ENCODE measurements at places on chromosomes 7 and 10. TPM values are rescaled to one million over a fixed set of nuclear protein-coding genes. Genes with fewer than 3 reads are reported as not detected.
A peak's percentile ranks its signal among the peaks of the same experiment; 100 is the strongest.

DNA sequence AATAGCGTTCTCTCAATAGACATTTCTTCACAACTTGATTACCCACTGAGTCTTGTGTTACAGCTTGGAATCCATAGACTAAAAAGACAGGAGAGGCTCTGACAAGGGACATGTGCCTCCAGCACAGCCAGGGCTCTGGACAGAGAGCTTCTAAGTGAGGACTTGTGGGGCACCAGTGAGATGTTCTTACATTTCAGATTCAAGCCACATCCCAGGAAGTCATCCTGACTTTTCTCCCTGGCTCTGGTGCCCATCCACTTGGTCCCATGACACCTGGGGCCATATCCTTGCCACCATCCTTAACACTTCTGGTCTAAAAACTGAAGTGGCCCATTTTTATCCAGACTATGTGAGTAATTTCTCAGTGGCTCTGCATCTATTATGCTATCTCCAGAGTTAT is 440.1 kb downstream of the TCERG1L start:
- DNase-seq: no peak

DNA sequence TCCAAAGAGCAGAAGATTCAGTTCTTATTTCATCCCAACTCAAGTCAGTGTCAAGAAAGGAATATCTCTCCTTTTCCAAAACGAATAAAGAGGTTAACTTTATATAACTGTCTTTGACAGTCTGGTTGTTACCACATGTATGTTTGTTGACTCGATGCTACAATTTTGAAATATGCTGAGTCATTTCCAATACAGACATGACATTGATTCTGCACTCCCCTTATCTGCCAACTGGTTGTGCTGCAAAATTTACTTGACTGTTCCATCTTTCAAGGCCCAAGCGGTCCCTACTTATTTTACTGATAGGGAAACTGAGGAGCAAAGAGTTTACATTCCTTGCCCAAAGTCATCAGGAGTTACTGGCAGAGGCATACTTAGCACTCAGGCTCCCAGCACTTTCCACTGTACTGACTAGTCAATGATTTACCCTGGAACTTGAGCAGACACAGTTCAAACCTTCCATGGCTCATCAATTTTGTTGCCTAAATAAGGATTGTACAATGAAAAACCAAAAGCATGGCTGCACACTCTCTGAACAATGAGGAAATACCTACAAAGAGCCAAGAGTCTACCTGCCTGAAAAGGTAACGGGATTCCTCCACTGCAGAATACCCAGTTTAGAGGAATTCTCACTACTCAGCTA is 52.8 kb downstream of the ABLIM1 start:
- no peak for DNase-seq

- no peak for DNase-seq
Observed at GRCh38 chr10:110655320-110655719, 11.2 kb downstream of the RBM20 start.

GRCh38 chr7:13986208-13986607 is 3.3 kb downstream of the ETV1 start:
- DNase-seq: no peak

GRCh38 chr10:58796242-58796641 is 283.6 kb downstream of the BICC1 start:
- DNase-seq: no peak

- no peak for DNase-seq
Observed at GRCh38 chr10:12973149-12973718, 28.3 kb downstream of the CCDC3 start.

DNA sequence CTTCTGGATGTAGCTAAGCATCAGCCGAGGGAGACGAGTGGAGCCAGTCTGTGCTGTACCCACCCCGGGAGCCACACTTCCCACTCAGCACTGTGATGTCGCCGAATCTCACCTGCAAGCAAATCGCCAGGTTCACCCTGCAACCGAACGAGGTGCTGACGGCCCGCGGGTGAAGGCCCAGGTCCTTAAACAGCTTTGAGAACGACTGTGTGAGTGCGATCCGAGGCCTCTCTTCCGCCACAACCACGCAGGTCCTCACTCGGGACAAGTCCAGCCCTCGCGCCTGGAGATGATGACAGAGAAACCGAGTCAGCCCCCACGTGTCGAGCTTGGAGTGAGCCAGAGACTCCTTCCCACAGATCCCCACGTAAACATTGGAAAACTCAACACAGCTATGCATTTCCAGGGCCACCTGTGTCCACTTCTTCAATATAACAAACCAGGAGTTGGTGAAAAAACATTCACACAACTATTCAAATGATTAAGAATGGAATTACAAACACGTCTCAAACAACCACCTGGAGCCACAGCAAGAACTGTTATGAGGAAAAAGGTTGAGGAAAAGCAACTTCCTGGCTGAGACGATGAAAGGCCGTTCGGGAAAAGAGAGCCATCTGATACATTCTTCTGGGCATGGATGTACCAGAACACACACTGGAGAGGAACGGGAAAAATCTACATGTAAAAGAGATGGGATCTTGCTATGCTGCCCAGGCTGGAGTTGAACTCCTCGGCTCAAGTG is 191.8 kb downstream of the ZMYND11 start:
- DNase-seq: no peak

DNA sequence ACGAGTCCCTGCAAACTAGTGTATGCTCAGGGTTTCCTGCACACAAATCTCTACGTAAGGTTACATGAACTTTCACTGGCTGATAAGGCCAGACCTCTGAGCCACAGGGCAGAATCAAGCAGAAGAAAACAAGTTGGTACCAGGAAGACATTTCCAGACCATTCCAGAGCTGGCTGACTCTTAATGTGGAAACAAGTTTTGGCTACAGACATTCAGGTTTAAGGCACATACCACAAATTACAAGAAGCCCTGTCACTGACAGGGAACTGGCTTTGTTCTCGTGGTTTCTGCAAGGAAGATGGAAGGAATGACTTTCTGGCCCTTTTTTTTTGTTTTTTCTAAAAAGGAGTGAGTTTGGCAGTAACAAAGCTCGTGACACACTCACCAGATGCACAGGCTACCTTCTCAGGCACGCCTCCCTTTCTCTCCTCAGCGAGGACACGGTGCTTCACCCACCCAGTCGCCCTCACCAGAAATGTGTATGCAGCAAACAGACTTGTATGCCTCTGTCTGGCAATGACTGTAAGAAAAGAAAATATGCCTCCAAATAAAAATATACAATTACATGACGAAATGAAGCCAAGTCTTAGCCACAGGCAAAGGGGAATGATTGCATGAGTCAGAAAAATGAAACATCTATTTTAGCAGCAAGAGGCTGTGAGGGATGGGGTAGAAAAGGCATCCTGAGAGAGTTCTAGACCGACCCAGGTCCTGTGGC is 22.6 kb downstream of the PLAC9 start:
- DNase-seq: no peak

DNA sequence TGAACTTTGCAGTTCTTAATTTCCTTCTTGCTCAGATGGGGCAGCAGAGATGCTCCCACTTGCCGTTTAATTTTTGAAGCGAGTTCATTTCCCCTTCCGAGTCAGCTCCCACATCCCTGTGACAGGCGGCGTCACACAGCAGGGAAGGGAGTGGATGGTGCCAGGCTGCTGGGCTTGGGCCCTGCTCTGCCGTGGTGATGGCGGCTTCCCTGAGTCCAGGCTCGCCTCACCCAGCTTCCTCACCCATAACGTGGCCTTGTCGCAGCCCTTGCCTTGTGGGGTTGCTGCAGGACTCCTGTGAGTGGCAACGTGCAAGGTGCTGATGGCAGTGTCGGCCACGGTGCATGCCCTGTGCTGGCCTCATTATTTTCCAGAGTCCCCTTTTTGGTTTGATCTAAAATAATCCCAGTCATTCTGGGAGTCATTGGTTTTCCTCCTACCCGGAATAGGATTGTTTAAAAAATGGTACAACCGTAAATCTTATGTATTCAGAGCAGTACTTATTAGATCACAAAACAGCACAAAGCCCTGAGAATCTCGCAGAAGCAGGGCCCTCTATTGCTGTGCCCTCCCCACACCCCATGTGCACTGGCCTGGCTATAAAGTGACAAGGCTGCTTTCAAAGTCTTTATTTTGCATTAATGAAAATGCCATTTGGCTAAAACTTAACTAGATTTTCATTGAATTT is 260.1 kb downstream of the WDR37 start:
- DNase-seq: no peak

GRCh38 chr7:69878015-69878414 is 279.7 kb downstream of the AUTS2 start:
- no peak for DNase-seq

- DNase-seq: no peak
Observed at GRCh38 chr10:108014902-108015177, 850.3 kb upstream of the SORCS1 start.

DNA sequence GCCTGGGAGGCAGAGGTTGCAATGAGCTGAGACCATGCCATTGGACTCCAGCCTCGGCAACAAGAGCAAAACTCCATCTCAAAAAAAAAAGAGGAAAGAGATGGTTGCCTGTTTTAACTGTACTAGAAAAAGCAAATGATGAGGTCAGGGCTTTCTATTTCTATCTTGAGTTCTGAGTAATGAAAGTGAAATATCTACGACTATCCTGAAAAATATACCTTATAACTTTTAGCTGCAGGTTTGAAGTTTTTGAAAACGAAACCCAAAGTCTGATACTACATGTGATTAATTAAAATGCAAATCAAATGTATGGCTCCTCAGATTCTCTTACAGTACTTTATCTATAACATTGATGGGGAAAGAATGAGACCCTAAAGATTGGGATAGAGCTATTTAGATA is 636.2 kb upstream of the LRRN3 start:
- DNase-seq: no peak

GRCh38 chr10:60238759-60239100 is 150.9 kb downstream of the ANK3 start:
- no peak for DNase-seq

GRCh38 chr7:48188776-48189520 is 17.7 kb downstream of the ABCA13 start:
- no peak for DNase-seq

GRCh38 chr10:88457660-88458059 is 125.5 kb downstream of the RNLS start:
- no peak for DNase-seq

- DNase-seq: no peak
Observed at GRCh38 chr10:21138769-21139340, 241.7 kb upstream of the NEBL start.

GRCh38 chr10:22226599-22226998 is 8.8 kb upstream of the EBLN1 start:
- no peak for DNase-seq

DNA sequence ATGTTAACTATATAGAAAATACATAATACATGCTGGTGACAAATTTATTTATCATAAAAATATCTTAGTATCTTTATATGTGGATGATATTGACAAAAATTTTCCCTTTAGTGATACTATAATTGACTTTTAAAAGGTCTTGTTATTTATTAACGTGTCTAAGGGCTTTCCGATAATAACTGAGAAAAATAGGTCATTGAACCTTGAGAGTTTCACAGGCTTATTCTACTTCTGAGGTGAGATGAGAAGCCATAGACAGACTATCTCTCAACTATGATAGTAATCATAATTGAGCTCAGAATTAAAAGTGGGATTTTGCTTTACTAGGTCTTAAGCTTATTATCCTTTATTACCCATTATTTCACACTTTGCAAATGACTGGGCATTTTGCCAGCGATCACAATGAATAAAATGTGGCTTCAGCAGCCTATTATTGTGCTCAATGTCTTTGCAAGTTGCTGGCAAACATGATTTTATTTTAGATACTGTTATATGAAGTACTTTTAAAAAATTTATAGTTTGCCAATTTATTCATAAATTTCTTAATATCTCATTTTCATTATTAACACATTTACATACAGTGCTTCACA is 574.5 kb downstream of the ZWINT start:
- no peak for DNase-seq

- DNase-seq: no peak
Observed at GRCh38 chr7:134842062-134842461, 62.6 kb downstream of the CALD1 start.

GRCh38 chr10:119469846-119470245 is 72.7 kb downstream of the RGS10 start:
- DNase-seq: no peak

GRCh38 chr7:27157702-27158431 is 1.4 kb upstream of the HOXA7 start:
- peak; percentile 15 for DNase-seq

DNA sequence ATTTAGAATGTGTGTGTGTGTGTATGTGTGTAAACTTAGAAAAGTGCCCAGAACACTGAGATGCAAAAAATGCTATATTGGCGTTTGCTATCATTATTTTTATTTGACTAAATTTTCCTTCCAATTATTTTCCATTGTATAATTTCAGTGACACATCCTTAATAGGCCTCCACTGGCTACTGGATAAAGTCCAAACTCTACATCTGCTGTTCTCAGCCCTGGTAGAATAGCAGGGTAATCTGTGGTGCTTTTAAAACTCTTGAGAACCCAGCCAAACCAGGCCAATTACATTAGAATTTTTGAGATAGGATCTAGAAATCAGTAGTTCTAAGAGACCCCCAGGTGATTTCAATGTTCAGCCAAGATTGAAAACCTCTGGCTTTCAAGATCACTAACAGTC is 66.4 kb downstream of the ZNF503 start:
- DNase-seq: no peak

DNA sequence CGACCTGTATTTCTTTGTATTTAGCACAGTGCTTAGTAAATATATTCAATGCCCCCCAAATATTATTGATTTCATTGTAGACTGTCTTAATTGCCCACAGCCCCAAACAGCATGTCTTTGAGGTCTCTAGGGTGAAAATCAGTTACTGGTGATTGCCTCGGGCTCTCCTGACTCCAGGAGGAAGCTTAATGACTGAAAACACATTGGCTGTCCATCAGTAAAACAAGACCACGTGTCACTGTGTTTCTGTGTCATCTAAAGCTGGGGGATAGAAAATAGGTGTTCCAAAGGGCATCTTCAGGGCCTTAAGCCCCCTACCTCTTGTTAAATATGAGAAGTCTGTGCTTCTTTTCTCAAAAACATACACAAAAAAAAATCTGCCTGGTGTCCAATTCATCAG is 67.9 kb downstream of the CACNA2D1 start:
- no peak for DNase-seq

DNA sequence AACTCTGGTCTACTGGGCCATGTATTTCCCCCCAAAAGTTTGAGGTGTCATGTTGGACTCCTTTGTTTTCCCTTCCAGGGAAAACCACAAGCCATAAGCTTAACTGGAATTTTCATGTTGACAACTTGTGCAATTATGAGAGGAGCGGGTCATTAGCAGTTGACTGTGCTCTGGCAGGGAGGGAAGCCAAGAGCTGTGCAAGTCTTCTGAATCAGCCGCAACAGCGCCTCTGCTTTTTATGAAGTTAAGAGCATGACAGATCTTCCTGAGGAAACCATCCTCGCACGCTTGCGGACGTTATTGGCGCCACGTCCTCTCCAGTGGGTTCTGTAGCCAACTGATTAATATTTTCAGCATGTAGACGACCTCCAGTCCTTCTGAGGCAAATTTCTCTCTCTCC is 148.7 kb upstream of the MKI67 start:
- no peak for DNase-seq

KCNH2 gene
- 0.12 TPM for total RNA-seq

CPN1 gene
- total RNA-seq: not detected

GPR26 gene
- total RNA-seq: not detected

GIMAP2 gene
- total RNA-seq: 10.1 TPM

TBX20 gene
- not detected for total RNA-seq

AGAP5 gene
- 5.3 TPM for total RNA-seq

MPP7 gene
- 4.8 TPM for total RNA-seq

JAZF1 gene
- total RNA-seq: 12.2 TPM

CLRN3 gene
- not detected for total RNA-seq

NXPH1 gene
- not detected for total RNA-seq

SMIM30 gene
- total RNA-seq: 36.6 TPM

MSS51 gene
- total RNA-seq: 4.6 TPM

GIMAP1 gene
- total RNA-seq: 10.5 TPM
